ENCODE measurements at places on chromosomes 1 and 21. TPM values are rescaled to one million over a fixed set of nuclear protein-coding genes. Genes with fewer than 3 reads are reported as not detected.

GRCh38 chr21:44485796-44486195, 30.5 kb downstream of the LRRC3 start:
- DNase-seq = no peak

GRCh38 chr21:39105341-39105765, 77.9 kb downstream of the PSMG1 start:
- no peak for DNase-seq

GRCh38 chr1:86481966-86482365, 13.2 kb downstream of the CLCA1 start:
- no peak for DNase-seq

GRCh38 chr1:194052514-194053338, 866.3 kb upstream of the B3GALT2 start:
- no peak for DNase-seq

GRCh38 chr1:44826375-44827196, 16.5 kb downstream of the PTCH2 start:
- no peak for DNase-seq

DNA sequence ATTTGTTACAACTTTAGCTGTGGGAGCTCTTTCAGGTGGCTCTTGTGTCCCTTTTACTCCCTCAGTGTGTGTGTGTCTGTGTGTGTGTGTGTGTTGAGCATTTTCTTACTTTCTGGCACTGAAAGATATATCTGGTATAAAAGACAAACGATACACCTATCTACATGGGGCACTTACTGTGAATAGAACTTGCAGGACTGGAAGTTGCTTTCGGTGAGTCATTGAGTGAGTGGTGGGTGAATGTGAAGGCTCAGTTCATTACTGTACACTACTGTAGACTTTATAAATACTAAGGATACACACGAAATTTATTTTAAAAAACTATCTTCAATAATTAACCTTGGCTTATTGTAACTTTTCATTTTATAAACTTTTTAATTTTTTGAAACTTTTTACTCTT, 38.7 kb downstream of the BTBD8 start:
- DNase-seq = peak; percentile 86

DNA sequence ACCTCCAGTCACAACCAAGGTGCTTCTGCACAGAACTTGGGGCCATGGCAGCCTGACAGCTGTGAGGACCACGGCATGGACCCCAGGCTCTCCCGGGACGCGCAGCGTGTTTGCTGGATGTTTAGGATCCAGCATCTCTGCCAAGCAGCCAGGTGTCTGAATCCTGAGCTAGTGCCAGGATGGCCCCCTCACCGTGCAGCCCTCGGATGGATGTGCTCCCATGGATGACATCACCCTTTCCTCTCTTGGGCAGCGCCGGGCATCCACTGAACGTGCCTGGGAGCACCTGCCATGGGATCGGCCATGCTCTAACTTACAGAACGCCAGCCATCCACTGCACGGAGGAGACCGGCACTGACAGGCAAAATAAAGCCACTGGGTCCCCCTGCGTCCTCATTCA, 53.9 kb downstream of the PRDM15 start:
- DNase-seq = no peak

DNA sequence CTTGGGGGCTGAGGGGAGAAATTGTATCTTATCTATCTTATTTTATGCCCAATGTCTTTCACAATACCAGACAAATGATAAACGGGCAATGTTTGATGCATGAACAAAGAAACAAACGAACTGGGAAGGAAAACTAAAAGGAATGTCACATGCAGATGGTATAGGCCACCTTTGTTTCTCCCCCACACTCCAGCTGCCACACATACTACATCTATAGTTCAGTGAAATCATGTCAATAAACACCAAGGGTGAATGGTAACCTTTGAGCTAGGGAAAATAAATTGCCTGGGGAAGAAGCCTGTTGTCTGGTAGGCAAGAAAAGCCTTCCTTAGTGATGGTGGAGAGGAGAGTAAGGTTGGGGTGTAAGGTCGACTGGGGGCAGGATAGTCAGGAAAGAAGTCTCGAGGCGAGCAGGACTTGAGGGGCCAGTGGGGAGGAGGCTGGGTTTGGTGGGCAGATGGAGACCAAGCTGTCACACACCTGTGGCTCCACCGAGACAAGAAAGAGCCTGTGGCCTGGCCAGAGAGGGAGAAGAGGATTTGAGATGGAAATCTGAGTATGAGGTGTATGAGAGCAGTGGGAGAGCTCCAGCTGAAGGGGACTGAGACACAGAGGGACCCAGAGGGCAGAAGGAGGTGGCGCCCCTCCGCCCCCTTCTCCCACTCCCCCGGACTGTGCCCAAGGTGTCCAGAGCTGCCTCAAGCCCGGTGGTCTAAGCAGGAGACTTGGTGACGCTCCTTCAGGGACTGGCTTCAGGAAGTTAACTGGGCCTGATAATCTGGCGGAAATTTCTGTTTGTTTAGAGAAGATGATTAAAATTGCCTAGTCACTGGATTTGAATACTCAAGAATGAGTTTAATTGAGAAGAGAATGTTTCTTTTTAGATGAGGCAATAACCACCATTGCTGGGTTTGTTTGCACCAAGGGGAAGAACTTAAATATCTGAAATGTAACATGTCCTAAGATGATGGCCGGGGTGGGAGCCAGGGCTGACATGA, 37.3 kb downstream of the ATF3 start:
- no peak for DNase-seq

Gene MYOCOS
- not detected for total RNA-seq

DNA sequence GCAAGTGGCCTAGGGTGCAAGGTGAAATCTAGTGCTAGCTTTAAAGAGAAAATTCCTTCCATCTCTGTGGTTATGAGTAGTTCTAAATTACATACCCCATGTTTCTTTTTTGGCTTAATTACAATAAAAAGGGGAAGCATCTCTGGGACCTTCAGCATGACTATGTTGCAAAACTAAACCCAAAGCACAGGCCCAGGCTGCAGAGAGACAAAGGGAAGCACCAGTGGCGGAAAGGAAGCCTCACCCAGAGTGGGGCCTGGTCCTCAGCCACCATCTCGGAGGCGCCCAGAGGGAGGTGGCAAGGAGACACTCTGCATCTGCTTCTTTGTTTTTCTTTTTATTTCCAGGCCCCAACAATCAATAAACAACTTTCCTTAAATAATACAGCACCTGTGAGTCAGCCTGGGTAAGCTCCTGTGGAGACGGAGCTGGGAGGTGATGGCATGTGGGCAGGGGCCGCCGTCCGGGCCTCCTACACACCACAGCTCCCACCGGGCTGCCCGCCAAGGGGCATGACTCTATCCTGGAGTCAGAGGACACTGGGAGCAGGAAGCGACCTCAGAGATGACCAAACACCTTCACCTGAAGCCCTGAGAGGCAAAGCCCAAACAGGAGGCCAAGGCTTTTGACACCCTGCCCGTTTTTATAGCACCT, 21.7 kb downstream of the ITPKB start:
- DNase-seq = no peak

DNA sequence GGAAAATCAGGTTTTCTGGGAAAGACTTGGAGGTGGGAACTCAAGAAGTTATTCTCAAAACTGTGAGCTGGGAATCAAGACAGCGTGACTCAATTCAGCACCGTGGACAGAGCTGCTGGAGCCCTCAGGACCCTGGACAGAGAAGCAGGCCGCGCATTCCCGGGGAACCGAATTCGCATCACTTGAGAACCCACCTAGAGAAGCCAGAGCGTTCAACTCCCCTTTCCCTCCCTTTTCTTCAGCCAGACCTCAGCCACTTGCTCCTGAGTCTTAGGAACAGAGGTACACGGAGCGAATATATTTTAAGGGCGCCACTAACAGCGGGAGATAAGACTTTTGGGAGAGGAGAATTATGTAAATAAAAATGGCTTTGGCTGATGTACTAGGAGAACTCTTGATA, 2.0 kb upstream of the LIN28A start:
- DNase-seq = peak; percentile 50

GRCh38 chr1:189693140-189693539, 784.5 kb downstream of the BRINP3 start:
- DNase-seq = no peak

DNA sequence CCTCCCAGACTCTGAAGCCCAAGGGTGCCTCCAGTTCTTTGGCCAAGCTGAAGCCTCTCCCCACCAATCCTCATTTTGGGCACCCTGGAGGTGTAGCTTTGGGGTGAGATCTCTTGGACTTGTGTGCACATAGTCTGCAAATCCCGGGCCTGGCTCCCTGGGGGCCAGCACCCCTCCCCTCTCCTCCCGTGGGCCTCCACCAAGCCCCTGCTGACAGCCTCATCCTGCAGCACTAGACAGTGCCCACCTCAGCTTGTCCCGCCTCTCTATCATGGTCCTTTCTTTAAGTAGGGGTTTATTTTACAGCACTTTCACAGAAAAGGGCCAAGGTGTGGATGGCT, 3.2 kb downstream of the GJC2 start:
- DNase-seq = no peak

GRCh38 chr1:218620956-218621355, 275.8 kb downstream of the TGFB2 start:
- DNase-seq = peak; percentile 66

GRCh38 chr1:169586395-169587255, at the start of gene F5:
Gene F5, minus strand, starts transcription at chr1:169586481. Its CDS starts 95 bp downstream, at chr1:169586386.
- peak; percentile 52 for DNase-seq

DNA sequence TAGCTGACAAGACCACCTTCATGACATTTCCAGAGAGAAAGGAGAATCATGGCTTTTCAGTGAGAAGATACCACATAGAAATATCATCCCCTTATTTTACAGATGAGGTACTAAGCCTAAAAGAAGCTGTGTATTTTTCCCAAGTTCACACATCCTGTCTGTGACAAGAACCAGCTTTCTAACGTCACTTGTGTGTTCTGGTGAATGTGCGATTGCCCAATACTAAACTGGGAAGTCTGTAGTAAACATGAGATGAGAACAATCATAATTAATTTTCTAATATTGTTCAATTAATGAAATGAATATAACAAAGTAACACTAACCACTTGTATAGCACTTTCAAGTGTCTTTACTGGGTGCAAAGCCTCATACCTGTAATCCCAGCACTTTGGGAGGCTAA, 46.0 kb downstream of the PTGER3 start:
- DNase-seq = no peak

GRCh38 chr1:208083715-208084085, 160.5 kb downstream of the PLXNA2 start:
- DNase-seq = no peak

- no peak for DNase-seq
Observed at GRCh38 chr1:12620488-12620865, 2.5 kb upstream of the DHRS3 start.

GRCh38 chr1:18924221-18924691, 21.9 kb upstream of the ALDH4A1 start:
- DNase-seq = peak; percentile 39

Gene FAM72C
- not detected for total RNA-seq

Gene SMCP
- total RNA-seq = not detected

DNA sequence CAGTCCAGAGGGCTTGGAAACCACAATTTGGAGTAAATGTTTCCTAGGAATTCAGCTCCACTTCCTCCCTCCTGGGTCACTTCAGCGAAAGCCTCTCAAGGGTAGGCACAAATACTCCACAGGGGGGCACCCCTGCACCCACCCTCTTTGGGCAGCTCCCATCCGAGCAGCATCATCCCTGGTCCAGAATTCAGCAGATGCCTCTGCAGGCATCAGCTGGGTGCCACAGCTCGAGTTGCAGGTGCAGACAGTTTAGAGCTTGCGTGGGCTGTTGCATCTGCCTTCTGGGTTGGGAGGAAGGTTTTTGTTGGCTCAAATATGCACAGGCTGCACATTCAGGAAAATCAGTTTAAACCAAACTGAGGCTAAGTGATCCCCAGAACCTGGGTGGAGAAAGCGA, 25.0 kb downstream of the KANK4 start:
- peak; percentile 22 for DNase-seq

Gene RHCE
- 2.0 TPM for total RNA-seq

DNA sequence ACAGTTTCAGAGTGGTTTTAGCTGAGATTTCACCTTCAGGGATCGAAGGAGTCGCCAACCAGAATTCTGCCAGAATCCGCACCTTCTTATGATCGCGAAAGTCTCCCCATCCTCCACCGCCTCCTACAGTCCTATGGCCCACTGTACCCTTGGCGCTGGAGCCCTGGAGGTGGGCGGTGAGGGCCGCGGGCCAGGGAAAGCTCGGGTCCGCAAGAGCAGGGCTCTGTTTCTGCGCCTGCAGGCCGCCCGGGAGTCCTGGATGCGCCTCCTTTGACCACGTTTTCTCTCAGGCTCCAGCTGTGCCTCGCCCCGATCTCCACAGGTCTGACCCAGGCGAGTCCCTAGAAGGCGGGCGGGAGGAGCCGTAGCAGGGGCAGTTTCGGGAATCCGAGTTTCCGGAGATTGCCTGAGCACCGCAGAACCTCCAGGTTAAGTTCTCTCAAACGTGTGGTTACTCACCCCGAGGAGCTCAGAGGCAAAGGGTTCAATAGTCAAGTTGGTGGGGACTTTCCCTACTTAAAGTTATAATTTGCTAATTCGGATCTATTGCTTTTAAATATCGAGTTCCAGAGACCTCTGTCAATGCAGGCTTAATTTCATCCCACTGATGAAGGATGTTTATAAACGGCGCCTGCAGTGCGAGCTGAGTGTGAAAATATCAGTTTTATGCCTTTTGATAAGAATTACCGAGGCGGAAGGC, 3.2 kb upstream of the LHX8 start:
- DNase-seq = no peak

DNA sequence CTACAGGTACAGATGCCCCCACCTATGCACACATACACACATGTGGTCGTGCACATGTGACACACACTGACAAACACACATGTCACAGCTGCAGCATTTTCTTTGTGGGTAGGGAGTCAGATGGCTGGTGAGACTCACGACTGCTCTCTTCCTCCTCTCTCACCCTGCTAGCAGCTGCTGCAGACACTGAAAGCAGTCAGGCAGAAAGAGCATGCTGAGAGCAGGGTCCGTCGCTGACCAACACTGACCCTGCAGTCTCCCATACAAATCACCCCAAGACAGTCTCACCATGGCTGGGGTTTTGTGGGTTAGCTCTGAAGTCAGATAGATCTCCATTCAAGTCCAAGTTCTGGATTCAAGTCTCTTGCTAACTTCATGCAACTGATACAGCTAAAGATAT, 188.3 kb downstream of the ASTN1 start:
- DNase-seq = no peak

Gene FCRL5
- total RNA-seq = not detected

Gene ADORA3
- not detected for total RNA-seq

DNA sequence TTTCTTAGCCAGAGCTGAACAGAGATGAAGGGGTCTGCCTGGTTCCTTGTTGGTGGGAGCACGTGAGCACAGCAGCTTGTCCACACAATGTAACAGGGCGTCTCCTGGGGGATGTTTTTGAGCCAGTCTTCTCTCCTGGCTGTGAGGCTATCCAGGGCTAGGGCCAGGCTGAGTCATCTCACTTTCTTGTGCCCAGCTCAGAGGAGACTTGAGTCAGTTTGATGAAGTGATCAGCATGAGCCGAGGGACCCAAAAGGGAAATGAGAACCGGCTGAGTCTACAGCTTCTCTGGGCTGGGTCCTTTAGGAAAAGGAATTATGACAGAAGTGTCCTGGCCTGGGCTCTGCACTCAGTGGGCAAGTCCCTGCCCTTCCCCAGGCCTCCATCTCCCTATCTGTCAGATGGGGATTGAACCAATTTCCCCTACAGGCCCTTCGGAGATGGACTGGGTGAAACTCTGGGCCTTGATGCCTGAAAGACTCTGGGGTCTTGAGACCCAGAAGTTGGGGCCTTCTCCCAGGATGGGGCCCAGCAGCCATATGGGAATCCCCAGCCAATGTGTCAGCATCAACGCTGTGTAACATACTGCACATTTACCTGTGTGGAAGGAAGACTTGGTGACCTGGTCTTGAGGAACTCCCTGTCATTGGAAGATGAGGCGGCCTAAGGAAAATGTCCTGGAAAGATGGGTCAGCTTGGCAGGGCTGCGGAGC, 36.6 kb downstream of the DMRTB1 start:
- DNase-seq = no peak

- no peak for DNase-seq
Observed at GRCh38 chr1:35962952-35963351, 32.0 kb downstream of the AGO3 start.
